ENCODE measurements at places on chromosomes 1 and 21.
A peak's percentile ranks its signal among the peaks of the same experiment; 100 is the strongest.

DNA sequence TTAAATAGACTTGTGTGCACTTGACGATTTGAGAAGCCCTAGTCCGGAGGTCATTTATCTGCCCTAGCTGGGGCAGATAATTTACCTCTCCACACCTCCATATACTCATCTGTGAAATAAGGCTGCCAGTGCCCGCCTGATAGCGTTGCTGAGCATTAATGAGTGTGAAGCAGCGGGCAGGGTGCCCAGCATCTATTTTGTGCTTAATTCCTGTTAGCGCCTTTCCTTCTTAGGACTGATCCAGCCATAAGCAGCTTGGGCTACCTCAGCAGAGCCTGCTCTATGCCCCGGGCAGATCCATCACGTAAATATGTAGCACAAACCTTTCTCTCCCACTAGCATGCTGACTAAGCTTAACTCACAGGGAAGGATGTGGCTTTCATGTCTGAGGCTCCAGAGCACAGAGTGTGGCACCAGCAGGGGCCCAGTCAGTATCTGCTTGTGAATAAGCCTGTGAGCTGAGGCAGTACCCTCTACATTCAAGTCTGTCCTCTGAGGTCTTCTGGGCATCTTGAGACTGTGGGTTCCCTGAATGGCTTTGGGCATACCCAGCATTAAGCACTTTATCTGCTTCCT is 21.5 kb upstream of the RNF187 start:
- DNase-seq, result no peak

DNA sequence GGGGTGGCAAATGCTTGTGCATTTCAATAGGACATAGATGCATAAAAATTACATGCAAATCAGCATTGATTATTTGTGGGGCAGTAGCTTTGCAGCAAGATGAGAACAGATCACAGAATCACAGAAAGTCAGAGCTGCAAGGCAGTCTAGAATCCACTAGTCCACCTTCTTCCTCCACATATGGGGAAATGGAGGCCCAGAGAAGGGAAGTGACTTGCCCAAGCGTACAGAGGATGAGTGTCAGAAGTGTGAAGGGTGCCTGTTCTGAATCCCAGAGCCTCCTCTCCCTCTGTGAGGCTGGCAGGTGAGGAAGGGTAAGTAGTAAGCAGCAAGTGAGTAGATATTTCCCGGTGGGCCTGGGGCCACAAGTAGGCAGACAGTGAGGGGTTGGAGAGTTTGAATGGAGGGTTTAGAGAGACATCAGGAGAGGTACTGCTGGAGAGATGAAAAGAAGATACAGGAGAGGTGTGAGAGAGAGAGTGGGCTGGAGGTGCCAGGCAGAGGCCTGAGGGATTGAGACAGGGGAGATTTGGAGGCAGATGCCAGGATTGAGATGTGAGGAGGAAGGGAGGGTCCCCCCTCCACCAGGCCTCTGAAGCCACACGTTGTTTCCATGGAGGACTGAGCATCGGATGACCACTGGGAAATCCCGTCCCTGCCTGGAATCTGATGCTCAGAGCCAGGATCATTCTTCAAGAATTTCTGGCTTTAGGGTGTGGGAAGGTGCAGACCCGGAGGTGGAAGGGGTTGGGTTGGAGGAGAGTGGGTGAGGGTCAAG is 4.8 kb upstream of the MYOG start:
- no peak for DNase-seq

- no peak for DNase-seq
These were observed 5.0 kb downstream of the UQCRHL start for GRCh38 chr1:15802234-15802965.

- DNase-seq, result no peak
These were observed 15.9 kb downstream of the TXNIP start for GRCh38 chr1:145980457-145980994.

DNA sequence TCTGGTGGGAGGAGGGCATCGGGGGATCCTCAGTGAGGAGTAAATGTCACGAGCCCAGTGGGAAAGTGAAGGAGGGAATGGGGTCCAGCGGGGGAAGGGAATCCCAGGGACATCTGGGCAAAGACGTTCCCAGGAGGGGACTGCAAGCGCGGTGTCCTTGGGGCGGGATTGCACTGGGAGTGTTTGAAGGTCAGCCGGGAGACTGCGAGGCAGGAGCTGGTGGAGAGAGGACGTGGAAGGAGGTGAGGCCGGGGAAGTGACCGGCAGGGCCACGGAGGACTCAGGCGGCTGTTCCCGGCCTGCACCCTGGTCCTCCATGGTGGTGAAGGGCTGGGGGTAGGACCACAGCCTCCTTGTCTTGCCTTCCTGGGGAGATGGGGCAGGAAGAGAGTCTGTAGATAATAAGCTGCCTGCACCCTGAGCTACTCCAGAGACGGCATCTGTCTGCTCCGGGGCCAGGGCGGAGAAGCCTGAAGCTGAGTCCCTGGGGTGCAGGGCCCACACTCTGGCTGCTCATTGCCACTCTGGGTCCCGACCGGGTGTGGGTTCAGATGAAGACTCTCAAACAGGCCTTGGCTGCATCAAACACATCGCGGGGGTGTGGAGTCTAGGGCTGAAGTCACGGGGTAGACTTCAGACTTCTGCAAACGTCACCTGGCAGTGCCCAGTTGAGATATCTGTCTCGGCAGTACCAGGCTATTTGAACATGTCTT is 264.8 kb downstream of the CAMTA1 start:
- no peak for DNase-seq

GRCh38 chr1:185570962-185571361 is 163.2 kb upstream of the HMCN1 start:
- DNase-seq, result no peak

DNA sequence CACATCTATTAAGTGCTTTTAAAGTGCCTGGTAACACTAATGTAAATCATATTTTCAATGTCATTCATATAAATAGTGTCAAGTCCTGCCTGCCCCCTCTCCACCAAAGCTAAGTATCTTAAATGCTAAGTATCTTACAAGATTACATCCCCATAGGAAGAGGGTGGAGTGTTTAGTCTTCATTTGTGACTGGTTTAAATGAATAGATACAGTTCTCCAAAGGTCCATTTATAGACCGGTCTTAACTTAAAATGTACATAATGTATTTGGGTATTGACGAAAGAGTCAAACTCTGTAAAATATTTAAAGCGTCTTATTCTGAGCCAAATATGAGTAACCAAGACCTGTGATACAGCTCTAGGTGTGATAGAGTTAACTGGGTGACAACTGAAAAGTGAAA is 60.2 kb downstream of the POU2F1 start:
- no peak for DNase-seq

DNA sequence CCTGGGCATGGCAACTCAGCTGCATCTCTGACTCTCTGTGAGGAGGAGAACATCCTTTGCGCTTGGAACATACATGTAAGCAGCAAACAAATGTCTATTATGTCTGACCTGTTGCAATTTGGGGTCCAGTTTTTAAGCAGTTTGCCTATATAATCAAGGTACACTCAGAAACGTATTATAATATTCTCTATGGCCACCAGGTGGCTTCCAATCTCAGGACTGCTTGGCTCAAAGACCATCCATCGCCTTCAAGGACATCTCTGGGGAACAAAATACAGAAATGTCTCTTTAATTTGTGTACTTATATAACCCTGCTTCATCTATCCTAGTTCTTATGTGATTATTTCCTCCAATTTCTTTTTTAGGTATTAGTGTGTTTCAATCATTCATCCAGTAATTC is 227.2 kb downstream of the OLFM3 start:
- no peak for DNase-seq

DNA sequence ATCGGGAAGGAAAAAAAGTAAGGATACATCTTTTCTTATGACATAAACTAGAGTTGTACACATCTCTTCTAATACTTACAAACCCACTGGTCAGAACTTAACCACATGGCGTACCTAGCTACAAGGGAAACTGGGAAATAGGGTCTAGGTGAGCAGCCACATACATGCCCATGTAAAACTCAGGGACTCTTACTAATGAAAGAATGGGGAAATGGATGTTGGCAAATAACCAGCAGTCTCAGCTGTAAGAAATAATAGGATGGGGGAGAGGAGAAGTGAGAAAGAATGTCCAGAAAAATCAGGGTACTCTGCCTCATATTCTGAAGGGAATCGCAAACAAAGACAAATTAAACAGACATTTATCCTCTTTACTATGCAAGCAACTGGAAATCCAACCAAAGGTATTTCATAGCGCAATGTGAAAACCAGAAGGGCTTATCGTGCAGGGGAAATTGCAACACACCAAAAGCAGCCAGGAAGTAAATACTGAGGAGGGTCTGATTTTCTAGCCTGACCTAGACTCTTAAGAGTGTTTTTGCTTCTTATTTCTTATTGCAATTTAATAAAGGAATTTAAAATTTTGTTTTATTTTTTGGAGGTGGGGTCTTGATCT is 17.5 kb downstream of the GTF2B start:
- peak; percentile 33 for DNase-seq

DNA sequence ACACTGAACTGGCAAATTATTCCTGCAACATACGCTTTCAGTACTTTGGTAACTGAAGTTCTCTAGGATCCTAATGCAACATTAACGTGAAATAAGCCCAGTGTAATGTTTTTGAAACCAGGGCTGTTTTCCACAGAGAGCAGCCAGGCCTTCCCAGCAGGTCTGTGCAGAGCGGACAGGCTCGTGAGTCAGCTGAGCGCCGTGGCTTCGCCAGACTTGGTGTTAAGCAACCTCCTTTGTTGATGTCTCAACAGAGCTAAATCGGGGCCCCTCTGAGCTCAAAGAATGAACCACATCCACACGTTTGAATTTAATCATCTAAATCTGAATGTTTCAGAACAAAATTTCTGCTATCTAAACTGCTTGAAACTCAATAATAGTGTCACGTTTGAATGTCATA is 181.8 kb upstream of the FMN2 start:
- DNase-seq, result peak; percentile 22

- DNase-seq, result no peak
These were observed 127.3 kb downstream of the RERE start for GRCh38 chr1:8690253-8690525.

GRCh38 chr1:222919478-222919865 is 104.6 kb downstream of the DISP1 start:
- DNase-seq, result no peak

DNA sequence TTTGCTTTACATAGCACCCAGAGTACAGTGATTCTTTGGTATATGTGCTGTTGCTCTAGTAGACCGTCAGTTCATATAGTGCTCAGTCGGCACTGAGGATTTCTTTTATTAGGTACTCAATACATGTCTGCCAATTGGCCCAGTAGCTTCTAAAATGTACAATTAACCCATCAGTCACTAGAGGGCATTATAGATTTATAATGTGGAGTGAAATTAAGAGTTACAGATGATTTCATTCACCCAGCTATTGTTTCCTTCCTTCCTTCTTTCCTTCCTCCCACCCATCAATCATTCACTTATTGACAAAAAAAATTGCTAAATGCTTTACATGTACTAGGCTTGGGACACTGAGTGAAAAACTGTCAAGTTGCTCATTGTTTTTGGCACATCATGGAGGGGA is 263.6 kb upstream of the USP24 start:
- no peak for DNase-seq

Measured in right lung (tissue), 10 donors.